H1 (cell line): ENCODE measurements at places on chromosomes 13 and 19. TPM values are rescaled to one million over a fixed set of nuclear protein-coding genes. Genes with fewer than 3 reads are reported as not detected.

The IZUMO2 gene
- 0.94 and 1.7 TPM in 2 replicates for total RNA-seq

DNA sequence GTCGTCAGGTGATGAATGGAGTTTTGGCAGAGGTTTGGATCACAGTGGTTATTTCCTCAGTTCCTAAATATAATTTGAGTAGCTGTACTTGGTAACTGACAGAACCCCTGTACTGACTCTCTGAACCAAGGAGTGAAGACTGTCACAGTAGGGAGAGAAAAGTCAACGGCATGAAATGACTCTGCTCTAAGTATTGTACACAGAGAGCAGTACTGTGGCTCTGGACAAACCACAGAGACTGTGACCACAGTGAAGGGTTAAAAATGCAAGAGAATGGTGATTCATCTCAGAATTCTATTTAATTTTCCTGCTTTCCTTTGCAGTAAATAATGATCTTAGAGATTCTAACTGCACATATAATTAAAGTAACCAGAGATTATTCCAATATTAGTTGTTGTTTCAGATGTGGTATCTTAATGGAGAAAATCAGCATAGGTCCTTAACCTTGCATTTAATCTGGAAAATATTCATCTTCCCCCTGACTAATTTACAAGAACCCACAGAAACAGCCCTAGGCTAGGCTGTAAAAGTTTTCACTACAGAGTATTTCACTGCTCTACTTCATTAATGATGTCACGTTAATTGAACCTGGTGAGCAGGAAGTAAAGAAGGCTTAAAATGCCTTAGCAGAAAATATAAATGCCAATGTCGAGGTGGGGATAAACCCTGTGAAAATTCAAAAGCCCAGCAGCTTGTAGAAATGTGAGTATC lies 221.9 kb downstream of the LIG4 start:
- no peaks in the 10 kb centered on the region for H3K4me1 ChIP-seq
- DNase-seq = no peak
- H3K27me3 ChIP-seq = no peaks in the 10 kb centered on the region
- no peaks in the 10 kb centered on the region for H3K36me3 ChIP-seq
- H3K4me3 ChIP-seq = no peak overlapping the region
- no peak overlapping the region for H3K27ac ChIP-seq

DNA sequence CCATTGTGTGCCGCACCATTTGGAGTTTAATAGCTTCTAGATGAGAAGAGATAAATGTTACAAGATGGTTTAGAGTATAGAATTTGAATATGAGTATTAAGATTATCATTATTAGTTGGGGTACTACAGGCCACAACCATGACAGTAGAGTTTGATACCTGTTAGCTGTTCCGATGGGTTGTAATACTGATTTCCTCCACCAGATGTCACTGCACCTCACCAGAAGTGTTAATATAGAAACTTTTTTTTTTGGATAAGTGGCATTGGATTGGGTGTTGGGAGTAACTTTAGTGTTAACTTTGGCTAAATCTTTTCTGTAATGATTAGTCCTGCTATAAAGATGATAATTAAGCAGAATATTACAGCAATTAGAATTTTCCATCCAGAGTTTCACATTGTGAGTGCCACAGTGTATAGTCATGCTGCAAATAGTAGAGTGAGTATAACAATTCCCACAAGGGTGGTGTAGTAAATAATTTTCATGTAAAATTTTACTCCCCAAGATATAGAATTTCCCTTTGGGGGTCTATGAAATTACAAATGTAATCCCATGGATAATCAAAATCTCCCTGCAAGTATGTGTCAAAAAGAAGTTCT lies 56.3 kb downstream of the PSG3 start:
- no peaks in the 10 kb centered on the region for H3K36me3 ChIP-seq
- peak; percentile 46 for DNase-seq
- no peaks in the 10 kb centered on the region for H3K4me1 ChIP-seq
- no peaks in the 10 kb centered on the region for H3K27me3 ChIP-seq

- H3K27me3 ChIP-seq = no peaks in the 10 kb centered on the region
- no peak overlapping the region for H3K27ac ChIP-seq
- H3K4me1 ChIP-seq = peaks cover 3% of the 10 kb centered on the region
- H3K36me3 ChIP-seq = no peaks in the 10 kb centered on the region
These were observed 24.9 kb downstream of the RHPN2 start for GRCh38 chr19:33039815-33040214.

DNA sequence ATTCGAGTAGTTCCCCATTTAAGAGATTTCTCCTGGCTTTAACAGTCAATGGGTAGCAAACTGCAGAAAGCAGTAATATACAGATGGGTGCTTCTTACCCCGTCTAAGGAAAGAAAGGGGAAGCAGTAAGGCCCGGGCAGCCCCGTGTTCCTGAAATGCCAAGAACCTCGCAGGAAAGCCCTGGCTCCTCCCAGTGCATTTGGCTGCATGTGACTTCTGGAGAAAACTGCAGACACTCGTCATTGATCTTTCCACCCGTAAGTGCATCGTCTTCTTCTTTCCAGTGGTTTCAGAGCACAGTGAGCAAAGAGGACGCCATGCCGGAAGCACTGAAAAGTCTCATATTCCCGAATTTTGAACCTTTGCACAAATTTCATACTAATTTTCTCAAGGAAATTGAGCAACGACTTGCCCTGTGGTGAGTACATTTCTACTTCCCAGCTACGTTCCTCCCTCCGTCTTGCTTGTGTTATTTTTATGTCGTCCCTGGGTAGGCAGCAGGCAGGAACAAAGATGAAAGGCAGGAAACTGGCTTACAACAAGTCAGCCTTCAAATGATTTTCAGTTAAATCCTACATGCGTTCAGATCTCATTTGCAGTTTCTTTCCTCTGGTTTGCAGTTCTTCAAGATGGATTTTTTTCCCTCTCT lies 165.2 kb downstream of the STK24 start:
- no peak overlapping the region for H3K27ac ChIP-seq
- no peak overlapping the region for H3K4me3 ChIP-seq
- no peaks in the 10 kb centered on the region for H3K4me1 ChIP-seq
- H3K27me3 ChIP-seq = no peaks in the 10 kb centered on the region
- no peak for DNase-seq
- peaks cover 17% of the 10 kb centered on the region; the same call in 1 of the 2 replicates for H3K36me3 ChIP-seq

- no peak for DNase-seq
- no peak overlapping the region for H3K4me3 ChIP-seq
- H3K4me1 ChIP-seq = no peaks in the 10 kb centered on the region
- no peaks in the 10 kb centered on the region for H3K27me3 ChIP-seq
These were observed 110.3 kb upstream of the DIAPH3 start for GRCh38 chr13:60273971-60274527.

GRCh38 chr13:104525467-104525866 lies 1459.2 kb upstream of the SLC10A2 start:
- peaks cover 4% of the 10 kb centered on the region; the same call in 1 of the 2 replicates for H3K4me1 ChIP-seq
- no peak overlapping the region for H3K4me3 ChIP-seq
- H3K27me3 ChIP-seq = no peaks in the 10 kb centered on the region
- H3K36me3 ChIP-seq = no peaks in the 10 kb centered on the region

- no peaks in the 10 kb centered on the region for H3K4me1 ChIP-seq
- H3K27me3 ChIP-seq = no peaks in the 10 kb centered on the region
- no peak for DNase-seq
- no peak overlapping the region for H3K27ac ChIP-seq
- peaks cover 4% of the 10 kb centered on the region; the same call in 1 of the 2 replicates for H3K36me3 ChIP-seq
These were observed 17.9 kb downstream of the RCBTB1 start for GRCh38 chr13:49567491-49567890.

DNA sequence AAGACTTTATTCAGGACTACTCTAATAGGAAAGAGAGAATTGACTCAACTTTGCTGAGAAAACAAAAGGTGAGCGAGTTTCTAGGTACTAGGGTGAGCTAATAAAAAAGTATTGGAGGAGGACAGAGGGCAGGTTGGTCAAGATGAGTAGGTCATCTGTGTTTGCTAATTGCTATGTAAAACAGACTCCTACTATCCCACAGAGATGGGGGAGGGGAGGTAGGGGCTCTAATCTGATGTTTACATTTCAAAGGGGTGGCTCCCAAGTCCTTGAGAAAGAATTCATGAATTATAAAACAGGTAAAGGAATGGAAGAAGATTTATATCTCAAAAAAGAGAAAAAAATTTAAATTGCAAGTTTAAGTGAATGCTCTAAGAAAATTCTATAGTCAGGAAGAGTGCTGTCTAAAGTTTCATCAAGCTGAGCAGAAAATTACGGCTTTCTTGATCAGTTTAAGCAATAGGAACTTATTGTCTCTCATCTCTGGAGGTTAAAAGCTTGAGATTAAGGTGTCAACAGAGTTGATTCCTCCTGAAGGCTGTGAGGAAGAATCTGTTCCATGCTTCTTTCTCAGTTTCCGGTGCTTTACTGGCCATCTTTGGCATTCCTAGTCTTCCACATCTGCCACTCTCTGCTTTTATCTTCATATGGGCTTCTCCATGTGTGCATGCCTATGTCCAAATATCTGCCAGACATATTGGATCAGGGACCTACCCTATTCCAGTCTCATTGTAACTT lies 790.3 kb downstream of the SLITRK5 start:
- peaks cover 15% of the 10 kb centered on the region; the same call in 1 of the 2 replicates for H3K4me1 ChIP-seq
- no peak overlapping the region for H3K27ac ChIP-seq
- no peaks in the 10 kb centered on the region for H3K36me3 ChIP-seq
- H3K27me3 ChIP-seq = no peaks in the 10 kb centered on the region
- no peak for DNase-seq
- H3K4me3 ChIP-seq = peak overlapping the region; percentile 32; the same call in 1 of the 2 replicates
